AG20443 (cell line): ENCODE measurements at places on chromosomes 2 and 18.

- DNase-seq: no peak
Measured at GRCh38 chr2:186917866-186918265, 68.9 kb upstream of the ZSWIM2 start.

DNA sequence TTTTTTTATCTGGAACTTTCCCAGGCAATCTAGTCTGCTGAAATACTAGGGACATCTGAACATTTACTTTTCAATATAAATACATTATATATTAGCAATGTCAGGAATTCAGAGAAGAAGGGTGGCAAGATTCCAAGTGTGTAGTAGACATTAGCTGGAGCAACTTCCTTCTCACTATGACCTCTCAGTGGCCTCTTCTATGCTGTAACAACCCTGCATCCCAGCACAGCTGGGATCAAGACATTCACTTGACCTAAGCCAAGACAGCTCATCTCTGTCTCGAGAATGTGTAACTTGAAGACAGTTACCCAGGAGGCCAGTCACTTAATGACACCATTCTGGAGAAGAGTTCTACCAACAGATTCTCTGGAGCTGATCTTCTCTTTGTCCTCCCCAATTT lies 61.7 kb upstream of the RALBP1 start:
- DNase-seq: peak; percentile 63

- no peak for DNase-seq
Measured at GRCh38 chr2:133657591-133657990, 89.3 kb upstream of the NCKAP5 start.

GRCh38 chr2:97701851-97702465 lies 11.4 kb upstream of the ZAP70 start:
- DNase-seq: no peak

GRCh38 chr2:112493048-112493447 lies 11.1 kb downstream of the TTL start:
- no peak for DNase-seq

GRCh38 chr2:177682006-177682405 lies 289.4 kb downstream of the AGPS start:
- DNase-seq: no peak

GRCh38 chr2:40257340-40258134 lies 194.4 kb downstream of the SLC8A1 start:
- DNase-seq: no peak

DNA sequence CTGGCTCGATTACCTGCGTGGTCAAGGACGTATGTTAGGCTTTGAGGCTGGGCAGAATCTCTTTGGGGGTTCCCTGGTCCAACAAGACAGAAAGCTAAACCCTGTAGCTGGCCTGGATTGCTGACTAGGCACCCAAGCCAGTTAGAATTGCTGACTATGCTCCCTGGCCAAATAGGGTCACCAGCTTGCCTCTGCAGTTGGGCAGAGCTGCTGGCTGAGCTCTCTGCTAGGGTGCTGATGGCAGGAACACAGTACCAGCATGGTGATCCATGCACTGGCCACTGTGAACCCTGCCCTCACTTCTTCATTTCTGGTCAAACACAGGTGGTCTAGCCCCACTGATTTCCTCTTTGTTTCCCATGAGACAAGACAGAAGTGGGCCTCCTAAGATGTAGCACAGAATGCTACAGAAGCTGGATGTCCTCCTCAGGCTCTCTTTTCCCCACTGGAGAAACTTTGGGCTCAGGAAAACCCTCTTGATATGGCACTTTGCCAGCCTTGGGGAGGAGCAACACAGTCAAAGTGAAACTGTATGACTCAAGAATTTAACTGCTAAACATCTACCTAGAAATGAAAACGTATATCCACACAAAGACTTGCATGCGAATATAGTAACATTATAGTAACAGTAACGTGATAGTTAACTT lies 20.8 kb downstream of the SP140L start:
- no peak for DNase-seq

- DNase-seq: peak; percentile 35
Measured at GRCh38 chr2:68317971-68318913, 1.5 kb downstream of the CNRIP1 start.

DNA sequence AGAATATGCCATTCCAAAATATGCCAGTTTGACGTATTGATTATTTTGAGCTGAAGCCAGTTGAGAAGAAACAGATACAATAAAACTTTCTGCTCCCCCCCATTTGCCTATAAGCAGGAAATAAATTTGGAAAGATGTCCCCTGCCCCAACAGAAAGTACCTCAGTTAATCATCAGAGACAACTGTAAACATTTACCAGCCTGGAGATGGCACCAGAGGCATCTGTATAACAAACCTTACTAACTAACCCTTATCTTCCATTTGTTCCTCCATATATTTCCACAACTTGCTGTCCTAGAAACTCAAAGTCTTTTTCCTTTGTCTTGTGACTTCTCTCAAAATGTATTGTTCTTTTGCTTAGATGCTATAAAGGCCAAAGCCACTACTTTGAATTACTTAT lies 93.8 kb downstream of the AKAIN1 start:
- DNase-seq: no peak

- peak; percentile 70 for DNase-seq
Measured at GRCh38 chr18:77087393-77088141, 45.0 kb downstream of the MBP start.

- peak; percentile 7 for DNase-seq
Measured at GRCh38 chr2:113755035-113755834, 1.2 kb downstream of the SLC35F5 start.

DNA sequence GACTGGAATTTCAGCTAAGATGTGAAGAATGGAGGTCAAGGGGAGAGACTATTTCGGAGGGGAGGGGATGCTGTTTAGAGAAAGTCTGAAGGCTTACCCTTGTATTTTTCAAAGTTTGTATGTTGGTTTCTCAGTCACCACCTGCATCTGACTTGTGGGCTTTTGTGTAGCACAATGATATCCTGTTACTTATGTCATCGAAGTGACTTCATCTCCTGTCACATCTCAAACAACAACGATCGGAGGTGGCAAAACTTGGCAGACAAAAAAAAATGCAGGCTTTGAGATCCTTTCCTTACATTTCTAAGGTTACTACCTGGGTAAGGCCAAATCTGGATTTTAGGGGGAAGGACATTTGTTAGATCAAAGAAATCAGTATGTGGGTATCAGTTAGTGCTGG lies 11.7 kb upstream of the CXCR4 start:
- DNase-seq: no peak

GRCh38 chr2:149101818-149102217 lies 63.3 kb downstream of the LYPD6B start:
- no peak for DNase-seq

GRCh38 chr2:79292958-79293315 lies 133.4 kb upstream of the REG3A start:
- no peak for DNase-seq

- DNase-seq: no peak
Measured at GRCh38 chr18:41923446-41923845, 31.6 kb upstream of the PIK3C3 start.

- DNase-seq: no peak
Measured at GRCh38 chr2:33492399-33493134, 16.1 kb downstream of the RASGRP3 start.

DNA sequence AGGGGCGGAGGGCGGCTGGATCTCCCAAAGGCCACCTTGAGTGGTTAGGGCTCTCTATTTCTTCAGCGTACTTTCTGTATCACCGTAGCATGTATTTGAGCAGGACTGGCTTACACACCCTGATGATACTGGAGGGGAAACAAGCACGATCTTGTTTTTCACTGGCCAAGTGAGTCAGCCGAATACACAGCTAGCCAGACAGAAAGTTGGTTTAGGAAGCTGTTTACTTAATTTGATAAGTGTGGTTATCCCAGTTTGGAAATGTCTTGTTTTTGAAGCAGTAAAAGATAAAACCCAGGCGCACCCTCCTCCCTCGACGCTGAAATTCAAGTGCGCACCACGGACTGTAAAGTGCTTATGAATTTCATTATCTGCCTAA lies 582 bp downstream of the RIOK3 start:
- peak; percentile 49 for DNase-seq

- no peak for DNase-seq
Measured at GRCh38 chr2:98550165-98550564, 58.1 kb downstream of the COA5 start.

GRCh38 chr2:186927867-186928191 lies 78.9 kb upstream of the ZSWIM2 start:
- no peak for DNase-seq

GRCh38 chr2:86556508-86556907 lies 6.7 kb downstream of the CHMP3 start:
- DNase-seq: no peak

DNA sequence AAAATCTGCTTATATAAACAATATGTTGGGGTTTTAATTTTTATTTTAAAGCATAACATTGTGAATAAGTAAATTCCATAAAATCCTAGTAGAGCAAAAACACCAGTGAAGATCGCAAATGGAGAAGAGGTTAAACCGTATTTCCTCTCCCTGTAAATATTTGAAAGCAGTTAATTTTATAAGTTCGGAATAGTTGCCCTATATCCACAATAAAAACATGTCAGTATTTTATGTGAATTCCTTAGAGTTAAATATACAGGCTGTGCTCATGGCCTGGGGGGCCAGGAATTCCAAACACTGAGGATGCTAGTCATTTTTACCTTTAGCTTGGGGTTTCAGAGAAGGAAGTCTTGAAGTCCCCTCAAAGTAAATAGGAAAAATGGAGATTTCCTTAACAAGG lies 135.0 kb downstream of the FIGN start:
- no peak for DNase-seq

DNA sequence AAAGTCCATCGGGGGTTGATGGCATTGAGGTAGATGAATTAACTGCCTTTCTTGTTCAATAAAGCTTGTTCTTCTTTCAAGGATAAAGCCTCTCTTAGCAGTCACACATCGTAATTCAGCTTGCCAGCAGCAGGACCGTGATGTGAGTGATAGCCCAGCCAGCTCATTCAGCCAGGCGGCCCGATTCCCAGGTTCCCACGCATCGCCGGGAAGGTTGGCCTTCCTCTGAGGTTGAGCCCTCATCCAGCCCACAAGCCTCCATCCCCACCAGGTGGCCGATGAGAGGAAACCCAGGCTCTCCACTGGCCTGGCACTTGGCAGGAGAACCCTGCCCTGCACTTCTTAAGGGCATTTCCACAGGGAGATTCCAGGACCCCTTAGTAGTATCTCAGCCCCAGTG lies 4.7 kb downstream of the AGAP1 start:
- DNase-seq: no peak

DNA sequence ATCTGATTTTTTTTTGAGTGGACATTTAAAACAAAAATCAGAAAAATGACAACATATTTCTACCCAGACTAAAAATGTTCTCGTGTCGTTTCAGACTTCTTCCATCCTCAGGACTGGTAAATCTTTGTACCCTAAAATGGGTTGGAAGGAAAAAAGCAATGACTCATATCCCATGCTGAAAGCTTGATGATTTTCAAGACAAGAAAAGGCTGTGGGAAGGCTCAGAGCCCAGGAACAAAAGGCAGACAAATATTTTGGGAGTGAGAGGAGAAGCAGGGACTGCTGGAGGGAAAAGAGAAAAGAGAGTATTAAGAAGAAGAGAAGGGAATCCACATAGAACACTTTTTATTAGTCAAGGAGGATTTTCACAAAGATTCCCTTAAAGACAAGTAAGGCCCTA lies 77.1 kb upstream of the CTAGE1 start:
- DNase-seq: peak; percentile 63

DNA sequence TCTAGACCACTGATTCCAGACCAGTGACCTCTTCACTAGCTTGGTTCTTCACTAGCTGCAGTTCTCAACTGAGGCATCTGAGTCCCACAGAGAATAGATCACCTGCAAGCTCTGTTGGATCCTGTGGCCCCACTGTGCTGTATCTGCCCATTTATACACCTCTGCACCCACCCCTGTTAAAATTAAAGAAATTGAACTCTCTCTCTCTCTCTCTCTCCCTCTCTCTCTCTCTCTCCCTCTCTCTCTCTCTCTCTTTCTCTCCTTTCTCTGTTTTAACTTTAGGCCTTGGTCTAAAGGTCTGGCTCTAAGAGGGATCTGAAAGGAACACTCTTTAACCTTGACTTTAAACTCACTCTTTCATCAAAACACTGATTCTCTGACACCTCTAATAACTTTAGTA lies 150.5 kb downstream of the ZEB2 start:
- DNase-seq: no peak

GRCh38 chr18:57630754-57631595 lies 9.3 kb upstream of the NARS1 start:
- DNase-seq: no peak

GRCh38 chr18:2893676-2894075 lies 46.9 kb downstream of the EMILIN2 start:
- DNase-seq: no peak

GRCh38 chr2:231532756-231533035 lies 2.5 kb upstream of the NMUR1 start:
- no peak for DNase-seq

- no peak for DNase-seq
Measured at GRCh38 chr18:48954886-48955819, 4.4 kb upstream of the SMAD7 start.

GRCh38 chr2:221388891-221389290 lies 183.2 kb downstream of the EPHA4 start:
- no peak for DNase-seq

DNA sequence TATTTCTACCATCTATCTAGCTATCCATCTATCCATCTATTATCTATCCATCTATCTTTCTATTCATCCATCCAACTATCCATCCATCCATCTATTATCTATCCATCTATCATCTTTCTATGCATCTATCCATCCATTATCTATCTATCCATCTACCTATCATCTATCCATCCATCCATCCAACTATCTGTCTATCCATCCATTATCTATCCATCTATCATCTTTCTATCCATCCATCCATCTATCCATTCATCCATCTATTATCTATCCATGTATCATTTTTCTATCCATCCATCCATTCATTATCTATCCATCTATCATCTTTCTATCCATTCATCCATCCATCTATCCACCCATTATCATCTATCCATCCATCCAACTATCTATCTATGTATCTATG lies 24.6 kb upstream of the ZNF407 start:
- no peak for DNase-seq

DNA sequence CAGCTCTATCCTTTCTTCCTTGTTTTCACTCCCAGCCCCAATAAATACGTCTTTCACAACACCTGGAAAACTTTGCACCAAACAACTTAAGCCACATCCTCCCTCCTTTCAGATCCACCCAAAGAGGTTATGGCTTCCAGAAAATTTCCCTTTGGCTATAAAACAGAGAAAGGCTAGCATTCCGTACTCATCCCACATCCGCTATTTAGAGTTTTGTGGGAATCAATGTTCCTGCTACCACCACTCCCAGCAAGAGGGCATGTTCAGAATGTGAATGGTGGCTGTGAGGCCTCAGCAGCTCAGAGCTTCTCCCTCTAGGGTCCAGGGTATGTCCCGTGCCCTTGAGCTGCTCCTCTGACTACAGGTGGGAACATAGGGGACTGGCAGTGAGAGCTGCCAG lies 214.6 kb downstream of the NCK2 start:
- no peak for DNase-seq

- no peak for DNase-seq
Measured at GRCh38 chr2:3823748-3824147, 120.4 kb downstream of the DCDC2C start.

GRCh38 chr2:64847930-64848329 lies 141.3 kb upstream of the SLC1A4 start:
- DNase-seq: no peak

GRCh38 chr2:35339211-35339610 lies 1016.4 kb upstream of the CRIM1 start:
- no peak for DNase-seq

- DNase-seq: no peak
Measured at GRCh38 chr2:70705160-70705850, 62.7 kb downstream of the ADD2 start.
